ENCODE measurements at places on chromosomes 4 and X. TPM values are rescaled to one million over a fixed set of nuclear protein-coding genes. Genes with fewer than 3 reads are reported as not detected.

GRCh38 chr4:53943345-53944085 lies 120.9 kb downstream of the CHIC2 start:
- H3K4me3 ChIP-seq: no peak overlapping the region
- no peak for DNase-seq
- no peaks in the 10 kb centered on the region for H3K36me3 ChIP-seq
- no peaks in the 10 kb centered on the region for H3K4me1 ChIP-seq
- H3K27me3 ChIP-seq: no peaks in the 10 kb centered on the region

DNA sequence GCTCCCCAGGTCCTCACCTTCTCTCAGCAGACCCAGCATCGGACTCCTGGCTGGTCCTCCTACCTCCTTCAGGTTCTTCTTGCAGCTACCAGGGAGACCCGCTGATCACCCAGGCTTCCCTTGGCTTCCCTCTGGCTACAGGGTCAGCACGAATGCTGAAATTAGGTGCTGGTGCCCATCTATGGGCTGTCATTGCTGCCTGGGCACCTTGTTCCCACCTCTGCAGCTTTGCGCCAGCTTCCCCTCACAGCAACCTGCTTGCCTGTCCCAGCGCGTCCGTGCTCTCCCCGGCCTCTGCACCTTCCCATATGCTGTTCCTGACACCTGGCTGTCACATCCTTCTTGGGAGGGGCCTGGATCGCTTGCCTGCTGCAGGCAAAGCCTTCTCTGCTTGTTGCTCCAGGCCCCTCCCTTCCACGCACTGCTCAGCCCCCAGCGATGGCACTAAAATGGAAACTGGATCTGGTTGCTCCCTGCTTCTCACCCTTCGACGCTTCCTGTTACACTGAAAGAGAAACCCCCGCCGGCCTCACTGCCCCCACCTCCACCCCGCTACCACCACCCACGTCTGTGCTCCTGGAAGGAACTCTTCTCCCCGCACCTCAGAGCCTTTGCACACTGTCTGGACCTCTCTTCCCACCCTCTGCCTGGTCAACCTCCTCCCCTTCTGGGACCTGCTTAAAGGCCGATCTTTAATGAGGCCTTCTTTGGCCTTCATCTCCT lies 22.2 kb downstream of the C4orf50 start:
- H3K4me1 ChIP-seq: no peaks in the 10 kb centered on the region
- H3K4me3 ChIP-seq: no peak overlapping the region
- H3K27ac ChIP-seq: no peak overlapping the region
- no peaks in the 10 kb centered on the region for H3K36me3 ChIP-seq
- DNase-seq: no peak
- no peaks in the 10 kb centered on the region for H3K27me3 ChIP-seq

- H3K4me3 ChIP-seq: no peak overlapping the region
- no peak overlapping the region for H3K27ac ChIP-seq
- no peaks in the 10 kb centered on the region for H3K36me3 ChIP-seq
These were observed 466.6 kb downstream of the INPP4B start for GRCh38 chr4:142379277-142380051.

DNA sequence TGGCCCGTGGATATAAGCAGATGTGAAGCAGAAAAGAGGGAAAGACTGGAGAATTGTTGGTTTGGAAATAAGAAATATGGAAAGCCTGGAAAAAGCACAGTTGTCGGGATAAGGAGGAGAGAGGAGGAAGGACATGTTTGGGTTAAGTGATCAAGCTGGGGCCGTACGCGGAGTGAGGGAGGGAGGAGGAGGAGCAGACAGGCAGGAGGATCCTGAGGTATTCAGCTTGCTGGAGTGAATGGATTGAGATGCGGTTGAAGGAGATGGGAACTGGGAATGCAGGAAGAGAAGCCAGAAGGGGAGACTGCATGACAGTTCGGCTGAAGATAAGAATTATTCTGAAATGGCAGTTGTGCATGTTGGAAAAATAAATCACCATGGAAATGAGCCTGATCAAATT lies 21.2 kb downstream of the ZFP42 start:
- no peak overlapping the region for H3K27ac ChIP-seq
- H3K36me3 ChIP-seq: no peaks in the 10 kb centered on the region
- H3K4me3 ChIP-seq: no peak overlapping the region
- peak; percentile 57 for DNase-seq

DNA sequence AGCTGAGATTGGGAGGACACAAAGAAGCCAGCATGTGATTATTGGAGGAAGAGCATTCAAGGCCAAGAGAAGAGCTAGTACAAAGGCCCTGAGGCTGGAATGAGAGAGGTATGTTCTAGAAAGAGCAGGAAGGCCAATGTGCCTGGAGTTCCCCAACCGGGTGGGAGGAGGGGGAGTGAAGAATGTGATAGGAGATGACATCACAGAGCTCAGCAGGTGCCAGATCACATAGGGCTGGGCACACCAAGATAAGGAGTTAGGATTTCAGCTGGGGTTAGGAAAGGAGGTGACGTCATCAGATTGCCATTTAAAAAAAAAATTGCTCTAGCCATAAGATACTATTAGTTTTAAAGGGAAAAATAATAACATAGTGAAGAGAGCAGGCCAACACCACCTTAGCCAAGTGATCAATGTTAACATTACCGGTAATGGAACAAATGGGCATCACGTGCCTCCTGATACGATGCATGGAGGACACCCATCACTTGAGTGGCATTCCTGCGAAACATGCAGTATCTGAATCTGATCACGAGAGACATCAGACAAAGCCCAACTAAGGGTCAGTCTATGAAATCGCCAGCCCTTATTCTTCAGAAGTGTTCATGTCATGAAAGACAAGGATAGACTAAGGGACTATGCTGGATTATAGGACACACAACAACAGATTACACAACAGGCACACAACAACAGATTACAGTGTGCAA lies 344.3 kb downstream of the BCOR start:
- H3K4me1 ChIP-seq: peaks cover 10% of the 10 kb centered on the region
- no peak overlapping the region for H3K27ac ChIP-seq
- H3K36me3 ChIP-seq: no peaks in the 10 kb centered on the region
- H3K27me3 ChIP-seq: no peaks in the 10 kb centered on the region

HNRNPH2 gene
- total RNA-seq: 64.5 TPM

Measured in neural progenitor cell (in vitro differentiated cells).